H9 (cell line): ENCODE measurements at places on chromosomes 12 and 14.

- peak; percentile 25 for DNase-seq
- no peaks in the 10 kb centered on the region for H3K4me1 ChIP-seq
- H3K27me3 ChIP-seq, result no peaks in the 10 kb centered on the region
- no peak overlapping the region for H3K27ac ChIP-seq
- no peaks in the 10 kb centered on the region for H3K36me3 ChIP-seq
Measured at GRCh38 chr14:104280085-104280901, 141.9 kb downstream of the KIF26A start.

DNA sequence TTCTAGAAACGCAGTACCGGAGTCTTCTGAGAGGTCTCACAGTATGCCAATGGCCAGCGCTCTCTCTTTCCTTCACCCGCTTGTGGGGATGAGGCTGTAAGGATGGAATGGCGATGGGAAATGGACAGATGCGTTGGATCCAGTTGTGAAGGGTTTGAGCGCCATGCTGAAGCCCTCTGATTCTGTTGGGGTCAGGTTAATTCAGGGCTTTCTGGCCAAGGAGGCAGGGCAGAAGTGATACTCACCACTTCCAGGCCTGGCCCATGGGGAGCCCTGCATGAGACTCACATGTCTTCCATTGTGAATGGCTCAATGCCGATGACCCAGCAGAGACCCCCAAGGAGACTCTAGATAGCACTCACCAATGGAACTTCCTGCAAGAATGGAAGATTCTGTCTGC, 114.3 kb downstream of the BCL11B start:
- no peak overlapping the region for H3K4me3 ChIP-seq
- no peaks in the 10 kb centered on the region for H3K4me1 ChIP-seq
- H3K27ac ChIP-seq, result no peak overlapping the region

DNA sequence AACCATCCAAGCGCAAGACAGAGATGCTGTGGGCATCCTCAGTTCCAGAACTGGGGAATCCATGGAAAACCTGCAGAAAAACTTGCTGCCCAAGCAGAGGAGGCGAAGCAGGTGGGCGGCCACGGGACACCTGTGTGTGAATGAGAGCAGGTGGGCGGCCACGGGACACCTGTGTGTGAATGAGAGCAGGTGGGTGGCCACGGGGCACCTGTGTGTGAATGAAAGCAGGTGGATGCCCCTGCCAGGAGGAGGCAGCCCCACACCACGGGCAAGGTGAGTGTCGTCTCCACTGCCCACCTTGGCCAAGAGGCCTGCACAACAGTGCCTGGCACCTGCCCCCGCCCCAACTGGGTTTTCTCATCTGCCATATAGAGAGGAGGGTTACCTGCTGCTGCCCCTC, 59.2 kb downstream of the GSC start:
- peak; percentile 22 for DNase-seq
- H3K27ac ChIP-seq, result no peak overlapping the region
- no peak overlapping the region for H3K4me3 ChIP-seq
- H3K27me3 ChIP-seq, result no peaks in the 10 kb centered on the region

- H3K36me3 ChIP-seq, result no peaks in the 10 kb centered on the region
- no peak for DNase-seq
- H3K4me1 ChIP-seq, result no peaks in the 10 kb centered on the region
- H3K4me3 ChIP-seq, result no peak overlapping the region
- no peak overlapping the region for H3K27ac ChIP-seq
- H3K27me3 ChIP-seq, result no peaks in the 10 kb centered on the region
Measured at GRCh38 chr12:109687250-109687649, 26.4 kb upstream of the FAM222A start.

DNA sequence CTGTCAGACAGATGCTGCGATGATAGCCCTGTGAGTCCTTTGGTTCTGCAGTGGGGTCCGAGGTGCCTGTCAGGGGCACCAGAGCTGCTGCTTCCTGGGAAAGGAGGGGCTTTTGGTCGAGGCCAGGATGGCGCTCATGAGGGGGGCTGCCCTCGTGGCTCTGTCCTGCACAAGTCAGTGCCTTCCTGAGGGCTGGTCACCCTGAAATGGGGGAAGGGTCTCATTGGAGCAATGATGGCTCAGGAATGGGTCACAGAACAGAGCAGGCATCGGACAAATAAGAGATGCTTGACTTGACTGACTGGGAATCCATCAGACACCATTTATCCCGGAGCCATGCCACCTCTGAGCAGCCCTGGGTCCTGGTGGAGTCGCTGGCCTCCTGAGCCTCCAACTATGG, 121.9 kb downstream of the ADGRD1 start:
- H3K27me3 ChIP-seq, result no peaks in the 10 kb centered on the region
- H3K4me1 ChIP-seq, result no peaks in the 10 kb centered on the region
- no peaks in the 10 kb centered on the region for H3K36me3 ChIP-seq
- H3K4me3 ChIP-seq, result no peak overlapping the region
- DNase-seq, result peak; percentile 17

- H3K36me3 ChIP-seq, result peaks cover 13% of the 10 kb centered on the region
- H3K27ac ChIP-seq, result no peak overlapping the region
- DNase-seq, result no peak
- H3K4me1 ChIP-seq, result 0 out of 2 replicates have a peak, but pooled peaks cover 3% of the 10 kb centered on the region
- H3K4me3 ChIP-seq, result no peak overlapping the region
- no peaks in the 10 kb centered on the region for H3K27me3 ChIP-seq
Measured at GRCh38 chr14:50794068-50794645, 36.8 kb downstream of the NIN start.

GRCh38 chr12:80509781-80510556, 65.9 kb downstream of the PTPRQ start:
- no peaks in the 10 kb centered on the region for H3K4me1 ChIP-seq
- H3K27me3 ChIP-seq, result no peaks in the 10 kb centered on the region
- H3K27ac ChIP-seq, result no peak overlapping the region
- H3K36me3 ChIP-seq, result no peaks in the 10 kb centered on the region

DNA sequence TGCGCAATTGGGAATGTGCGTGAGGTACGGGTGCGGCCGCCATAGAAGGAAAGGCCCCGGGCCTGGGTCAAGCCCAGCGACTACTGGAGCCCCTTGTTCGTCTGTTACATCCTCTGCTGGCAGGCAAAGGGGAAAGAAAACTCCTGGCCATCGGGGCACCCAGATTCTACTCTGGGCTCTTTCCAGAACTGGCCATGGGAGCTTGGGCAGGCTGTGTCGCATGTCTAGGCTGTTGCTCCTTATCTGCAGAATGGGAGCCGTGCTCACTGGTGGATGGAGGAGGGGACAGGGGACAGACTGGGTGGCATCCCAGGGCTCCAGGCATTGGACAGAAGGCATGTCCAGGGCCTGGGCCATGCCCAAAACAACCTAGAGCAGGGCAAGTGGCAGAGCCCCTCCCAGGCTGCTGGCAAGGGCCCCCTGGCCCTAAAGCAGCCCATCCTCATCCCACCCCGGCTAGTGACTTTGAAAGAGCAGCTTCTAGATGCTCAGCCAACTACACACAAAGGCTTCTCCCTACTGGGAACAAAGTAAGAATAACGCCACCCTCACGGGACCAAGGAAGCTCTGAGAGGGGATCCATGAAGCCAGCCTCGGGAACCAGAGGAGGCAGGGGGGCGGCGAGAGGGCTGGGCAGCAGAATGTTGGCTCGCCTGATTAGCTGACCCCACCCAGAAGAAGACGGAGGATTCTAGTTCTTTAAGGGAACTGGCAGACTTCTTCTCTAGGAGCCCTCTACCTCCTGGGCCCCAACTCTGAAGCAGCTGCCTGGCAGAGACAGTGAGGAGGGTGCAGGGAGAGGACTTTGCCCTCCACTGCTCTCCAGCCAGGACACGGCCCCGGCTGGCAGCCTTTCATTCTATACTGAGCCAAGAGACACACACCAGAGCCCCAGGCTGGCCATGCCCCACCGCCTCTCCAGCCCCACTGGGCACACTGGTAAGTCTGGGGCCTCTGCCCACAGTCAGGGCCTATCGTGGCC, 96.8 kb downstream of the SINHCAF start:
- H3K4me3 ChIP-seq, result no peak overlapping the region
- H3K4me1 ChIP-seq, result no peaks in the 10 kb centered on the region; the same call in 1 of the 2 replicates
- no peak for DNase-seq
- no peaks in the 10 kb centered on the region for H3K27me3 ChIP-seq
- H3K36me3 ChIP-seq, result 0 out of 2 replicates have a peak, but pooled peaks cover 4% of the 10 kb centered on the region

DNA sequence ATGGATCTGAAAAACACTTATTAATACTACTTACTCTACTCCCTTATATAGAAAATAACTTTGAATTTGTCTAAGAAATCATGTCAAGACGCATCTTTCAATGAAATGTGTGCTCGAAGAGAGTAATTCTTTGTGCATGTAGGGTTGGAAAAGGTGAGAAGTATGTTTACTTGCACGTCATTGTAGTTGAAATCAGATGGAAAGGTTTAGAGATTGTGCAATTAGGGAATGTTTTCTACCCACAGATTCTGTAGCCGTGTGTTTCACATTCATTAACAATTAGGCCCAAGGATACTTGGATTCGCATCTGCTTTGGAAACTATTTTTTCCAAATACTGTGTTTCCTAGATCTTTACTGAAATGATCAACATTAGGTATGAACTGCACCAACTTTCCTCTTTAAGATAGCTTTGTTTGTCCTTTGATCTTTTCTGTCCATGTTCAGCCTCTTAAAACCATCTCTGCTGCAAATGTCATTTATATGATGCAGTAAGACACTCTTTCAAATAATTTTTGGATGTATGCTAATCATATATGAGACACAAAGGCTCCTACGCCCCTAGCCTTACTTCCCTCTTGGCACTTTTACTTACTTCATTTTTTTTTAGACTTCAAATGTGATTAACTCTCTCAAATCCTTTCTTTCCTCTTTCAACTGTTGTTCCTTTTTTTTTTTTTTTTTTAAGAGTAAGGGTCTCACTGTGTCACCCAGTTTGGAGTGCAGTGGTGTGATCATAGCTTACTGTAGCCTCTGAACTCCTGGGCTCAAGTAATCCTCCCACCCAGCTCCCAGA, 58.0 kb upstream of the PSMA6 start:
- no peak overlapping the region for H3K27ac ChIP-seq
- DNase-seq, result no peak
- H3K27me3 ChIP-seq, result no peaks in the 10 kb centered on the region

DNA sequence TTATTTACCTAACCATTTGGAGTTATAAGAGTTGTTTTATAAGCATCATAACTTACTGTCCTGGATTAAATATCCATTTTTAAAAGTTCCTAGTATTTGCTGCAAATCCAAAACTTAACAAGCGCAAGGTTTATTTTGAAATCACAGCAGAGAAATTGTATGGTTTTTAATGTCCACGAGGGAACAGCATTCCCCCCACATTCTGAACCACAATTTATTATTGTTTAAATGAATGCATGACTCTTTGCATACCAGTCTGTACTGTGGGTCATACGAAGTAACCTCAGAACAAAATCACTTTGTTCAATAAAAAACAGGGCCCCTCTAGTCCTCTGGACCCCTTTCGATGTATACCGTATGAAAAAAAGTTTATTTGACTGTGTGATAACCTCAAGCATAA, 75.9 kb downstream of the DACT1 start:
- no peak overlapping the region for H3K4me3 ChIP-seq
- DNase-seq, result no peak
- H3K27me3 ChIP-seq, result no peaks in the 10 kb centered on the region
- no peaks in the 10 kb centered on the region for H3K36me3 ChIP-seq

DNA sequence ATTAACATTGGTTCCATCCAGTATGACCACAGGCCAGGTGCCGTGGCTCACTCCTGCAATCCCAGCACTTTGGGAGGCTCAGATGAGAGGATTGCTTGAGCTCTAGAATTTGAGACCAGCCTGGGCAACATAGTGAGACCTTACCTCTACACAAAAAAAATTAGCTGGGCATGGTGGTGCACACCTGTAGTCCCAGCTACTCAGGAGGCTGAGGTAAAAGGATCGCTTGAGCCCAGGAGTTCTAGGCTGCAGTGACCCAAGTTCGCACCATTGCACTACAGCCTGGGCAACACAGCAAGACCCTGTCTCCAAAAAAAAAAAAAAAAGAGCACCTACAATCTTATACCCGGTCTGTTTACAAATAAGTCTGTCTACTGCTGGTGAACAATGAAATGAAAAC, 9.9 kb downstream of the LTA4H start:
- DNase-seq, result no peak
- peaks cover 58% of the 10 kb centered on the region for H3K36me3 ChIP-seq
- no peak overlapping the region for H3K4me3 ChIP-seq
- no peaks in the 10 kb centered on the region for H3K27me3 ChIP-seq
- no peaks in the 10 kb centered on the region for H3K4me1 ChIP-seq
- no peak overlapping the region for H3K27ac ChIP-seq

- peak; percentile 70 for DNase-seq
- peak overlapping the region; percentile 35; the same call in 1 of the 2 replicates for H3K4me3 ChIP-seq
- no peaks in the 10 kb centered on the region for H3K27me3 ChIP-seq
- H3K4me1 ChIP-seq, result peaks cover 17% of the 10 kb centered on the region; the same call in 1 of the 2 replicates
- peaks cover 9% of the 10 kb centered on the region for H3K36me3 ChIP-seq
- H3K27ac ChIP-seq, result peak overlapping the region; percentile 94
Measured at GRCh38 chr12:45232756-45233372, 17.0 kb downstream of the ANO6 start.

DNA sequence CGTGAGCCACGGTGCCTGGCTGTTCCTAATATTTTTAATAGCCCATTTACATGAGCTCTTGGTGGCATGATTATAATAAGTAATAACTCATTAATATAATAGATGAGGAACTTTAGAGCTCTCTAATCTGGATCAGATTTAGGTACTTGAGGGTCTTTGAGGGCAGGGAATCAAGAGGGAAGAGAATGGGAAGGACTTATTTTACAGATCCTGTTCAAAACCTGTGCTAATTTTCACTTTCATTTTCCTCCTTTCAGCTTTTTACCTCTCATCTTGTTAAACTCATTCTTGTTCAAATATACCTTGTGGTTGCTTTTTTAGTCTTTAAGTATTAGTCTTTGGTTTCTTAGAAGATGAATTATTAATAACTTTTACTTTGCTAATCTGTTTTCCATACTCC, 5.6 kb downstream of the NECAP1 start:
- H3K36me3 ChIP-seq, result peaks cover under 1% of the 10 kb centered on the region; the same call in 2 of the 3 replicates
- no peak for DNase-seq
- no peak overlapping the region for H3K4me3 ChIP-seq
- H3K27me3 ChIP-seq, result no peaks in the 10 kb centered on the region
- H3K4me1 ChIP-seq, result no peaks in the 10 kb centered on the region; the same call in 1 of the 2 replicates

- H3K4me3 ChIP-seq, result no peak overlapping the region
- no peak overlapping the region for H3K27ac ChIP-seq
- no peak for DNase-seq
- no peaks in the 10 kb centered on the region for H3K4me1 ChIP-seq
Measured at GRCh38 chr12:123076604-123077297, 74.1 kb downstream of the PITPNM2 start.

DNA sequence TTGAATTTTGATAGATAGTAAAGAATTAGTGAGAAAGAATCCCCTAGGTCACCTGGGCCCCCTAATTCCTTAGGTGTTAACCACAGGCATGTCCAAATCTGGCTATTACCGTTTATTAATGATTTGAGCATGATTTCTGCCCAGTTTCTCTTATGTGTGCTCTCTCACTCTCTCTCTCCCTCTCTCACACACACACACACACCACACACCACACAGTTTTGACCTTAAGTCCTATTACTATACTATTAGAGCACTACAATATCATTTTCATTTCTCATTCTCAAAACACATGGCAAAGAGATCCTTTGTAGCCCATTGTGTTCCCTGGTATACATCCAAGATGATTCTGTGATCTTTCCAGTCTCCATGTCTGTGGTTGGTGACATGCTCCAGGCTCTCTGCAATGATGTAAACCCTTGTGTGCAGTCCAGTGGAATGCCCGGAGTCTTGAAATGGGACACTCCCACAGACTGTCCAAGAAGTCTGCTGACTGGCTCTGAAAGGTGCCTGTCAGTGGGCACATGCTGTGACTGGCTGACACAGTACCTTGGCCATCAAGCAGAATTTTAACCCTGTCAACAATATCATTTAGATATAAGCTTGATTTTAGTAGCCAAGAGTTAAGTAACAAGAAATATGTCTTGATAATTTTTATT, 96.2 kb downstream of the FIGNL2 start:
- DNase-seq, result no peak
- no peak overlapping the region for H3K4me3 ChIP-seq
- H3K36me3 ChIP-seq, result peaks cover 33% of the 10 kb centered on the region
- 0 out of 2 replicates have a peak, but pooled peaks cover 3% of the 10 kb centered on the region for H3K4me1 ChIP-seq
- no peak overlapping the region for H3K27ac ChIP-seq
